Psoas muscle (tissue), 8 donors: ENCODE measurements at places on chromosomes 5 and 9.
A peak's percentile ranks its signal among the peaks of the same experiment; 100 is the strongest.

DNA sequence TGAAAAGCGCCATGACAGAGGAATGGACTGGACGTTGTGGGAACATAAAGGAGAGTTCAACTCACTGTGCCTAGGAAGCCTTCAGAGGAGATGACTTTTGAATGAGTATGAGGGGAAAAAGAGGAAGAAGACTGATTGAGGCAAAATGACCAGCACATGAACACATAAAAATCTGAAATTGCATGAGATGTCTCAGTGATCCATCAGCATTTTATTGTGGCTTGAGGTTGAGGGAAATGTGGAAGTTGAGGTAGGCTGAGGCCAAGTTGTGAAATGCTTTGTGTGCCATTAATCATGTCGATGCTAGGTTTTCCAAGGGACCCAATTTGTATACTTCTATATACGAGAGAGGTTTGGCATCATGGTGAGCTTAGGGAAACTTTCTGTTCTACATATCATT lies 140.9 kb upstream of the TLX3 start:
- no peak for DNase-seq

DNA sequence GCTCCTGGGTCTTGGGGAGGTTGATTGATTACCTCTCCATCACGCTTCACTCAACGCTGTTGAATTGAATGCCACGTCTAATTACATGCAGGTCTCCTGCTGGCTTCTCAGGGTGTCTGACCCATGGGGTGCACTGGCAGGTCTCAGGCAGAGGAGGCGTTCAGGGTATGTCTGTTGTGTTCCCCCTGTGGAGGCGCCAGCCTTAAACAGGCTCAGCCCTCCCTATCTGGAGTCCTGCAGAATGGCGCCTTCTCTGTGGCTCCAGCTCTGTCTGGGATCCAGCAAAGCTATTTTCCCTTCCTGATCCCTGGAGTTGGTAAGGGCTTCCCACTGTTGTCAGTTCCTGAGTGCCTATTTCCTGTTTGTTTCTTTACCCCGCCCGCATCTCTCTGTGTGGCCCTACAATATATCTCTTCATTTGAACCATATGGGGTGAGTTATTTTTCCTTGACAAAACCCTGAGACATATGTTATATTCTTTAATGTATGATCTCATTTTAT lies 150.0 kb downstream of the NTRK2 start:
- no peak for DNase-seq

- DNase-seq, result peak; percentile 18
These were observed 54.8 kb downstream of the CAMK4 start for GRCh38 chr5:111278858-111279504.

DNA sequence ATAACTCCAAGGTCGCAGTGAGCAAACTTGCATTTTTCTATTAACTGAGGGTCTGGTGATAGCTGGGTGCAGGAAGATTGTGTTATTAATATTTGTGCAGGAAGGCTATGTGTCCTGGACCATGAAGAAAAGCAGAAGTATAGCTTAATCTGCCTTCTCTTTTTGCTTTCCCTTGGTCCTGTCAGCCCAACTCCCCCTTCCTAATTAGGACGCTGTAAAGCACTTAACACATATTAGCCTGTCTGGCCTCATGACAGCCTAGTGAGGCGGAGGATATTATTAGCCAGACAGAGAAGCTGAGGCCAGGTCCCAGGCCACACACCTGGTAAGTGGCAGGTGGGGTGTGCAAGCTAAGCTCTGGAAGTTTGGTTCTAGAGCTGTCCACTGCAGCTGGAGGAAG lies 29.5 kb downstream of the SLC46A2 start:
- no peak for DNase-seq

DNA sequence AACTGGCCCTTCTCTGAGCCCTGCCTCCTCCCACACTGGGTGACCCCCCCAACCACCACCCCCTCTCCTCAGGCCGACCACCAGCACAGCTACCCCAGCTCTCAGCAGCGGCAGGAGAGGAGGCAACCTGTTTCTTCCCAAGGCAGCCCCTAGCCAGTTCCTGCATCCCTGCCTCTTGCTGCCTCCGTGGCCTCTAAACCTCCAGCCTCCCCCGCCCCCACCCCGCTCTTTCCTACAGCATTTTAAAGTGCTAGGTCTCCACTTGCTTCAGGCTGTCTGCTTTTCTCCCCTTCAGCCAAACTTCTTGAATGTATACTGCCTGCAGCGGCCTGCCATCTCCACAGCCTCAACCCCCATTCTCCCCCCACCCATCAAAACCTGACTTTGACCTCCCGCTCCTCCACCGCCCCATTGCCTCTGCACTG lies 135.6 kb downstream of the DAB2IP start:
- DNase-seq, result no peak
